ENCODE measurements at places on chromosomes 5 and 9.

DNA sequence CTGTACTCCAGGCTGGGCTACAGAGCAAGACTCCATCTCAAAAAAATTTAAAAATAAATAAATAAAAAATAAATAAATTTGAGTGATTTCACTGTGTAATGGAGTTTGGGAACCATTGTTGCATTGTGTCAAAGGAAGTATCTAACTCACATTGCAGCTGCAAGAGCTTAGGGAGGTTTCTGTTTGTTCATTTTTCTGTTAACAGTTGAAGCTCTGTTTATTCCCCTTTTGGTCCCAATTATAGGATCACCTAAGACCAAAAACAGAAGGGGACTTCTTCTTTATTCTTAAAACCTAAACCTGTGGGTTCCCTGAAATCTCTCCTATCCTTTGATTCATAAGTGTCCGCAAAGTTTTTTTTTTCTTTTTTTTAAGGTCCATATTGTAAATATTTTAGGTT lies 28.6 kb upstream of the PCAT7 start:
- no peak for DNase-seq

GRCh38 chr9:134158753-134159392 lies 5.5 kb downstream of the RNU6ATAC start:
- DNase-seq = no peak

GRCh38 chr9:70257991-70258691 lies 637 bp upstream of the SMC5 start:
- DNase-seq = no peak

DNA sequence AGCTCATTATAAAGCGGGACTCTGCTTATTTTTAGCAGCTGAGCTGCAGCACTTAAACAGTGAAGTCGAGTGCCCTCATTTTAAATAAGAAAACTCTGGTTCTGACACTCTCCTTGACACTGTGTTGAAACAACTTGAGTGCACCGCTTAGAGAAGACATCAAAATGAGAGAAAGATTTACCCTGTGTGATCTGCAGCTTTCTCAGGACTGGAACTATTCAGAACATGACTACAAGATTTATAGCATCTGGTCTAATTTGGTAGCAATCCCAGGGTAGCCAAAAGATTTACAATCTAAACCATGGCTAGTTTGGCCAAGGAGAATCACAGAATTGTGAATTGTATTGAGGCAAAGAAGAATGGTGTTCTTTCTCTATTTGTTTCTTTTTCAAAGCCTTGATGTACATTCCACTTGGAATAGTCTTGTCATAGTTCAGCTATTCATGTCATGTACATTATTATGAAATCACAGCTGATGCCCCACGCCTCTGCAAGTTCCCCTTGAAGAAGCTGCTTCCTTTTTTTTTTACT lies 38.7 kb downstream of the PLEKHG4B start:
- no peak for DNase-seq
